ENCODE measurements at places on chromosomes 11 and 22. TPM values are rescaled to one million over a fixed set of nuclear protein-coding genes. Genes with fewer than 3 reads are reported as not detected.

FDXACB1 gene
- total RNA-seq = 2.9 TPM

SLC6A5 gene
- total RNA-seq = not detected

RIN1 gene
- 0.73 TPM for total RNA-seq

ACTN3 gene
- 0.35 TPM for total RNA-seq

TMEM86A gene
- 1.8 TPM for total RNA-seq

DNA sequence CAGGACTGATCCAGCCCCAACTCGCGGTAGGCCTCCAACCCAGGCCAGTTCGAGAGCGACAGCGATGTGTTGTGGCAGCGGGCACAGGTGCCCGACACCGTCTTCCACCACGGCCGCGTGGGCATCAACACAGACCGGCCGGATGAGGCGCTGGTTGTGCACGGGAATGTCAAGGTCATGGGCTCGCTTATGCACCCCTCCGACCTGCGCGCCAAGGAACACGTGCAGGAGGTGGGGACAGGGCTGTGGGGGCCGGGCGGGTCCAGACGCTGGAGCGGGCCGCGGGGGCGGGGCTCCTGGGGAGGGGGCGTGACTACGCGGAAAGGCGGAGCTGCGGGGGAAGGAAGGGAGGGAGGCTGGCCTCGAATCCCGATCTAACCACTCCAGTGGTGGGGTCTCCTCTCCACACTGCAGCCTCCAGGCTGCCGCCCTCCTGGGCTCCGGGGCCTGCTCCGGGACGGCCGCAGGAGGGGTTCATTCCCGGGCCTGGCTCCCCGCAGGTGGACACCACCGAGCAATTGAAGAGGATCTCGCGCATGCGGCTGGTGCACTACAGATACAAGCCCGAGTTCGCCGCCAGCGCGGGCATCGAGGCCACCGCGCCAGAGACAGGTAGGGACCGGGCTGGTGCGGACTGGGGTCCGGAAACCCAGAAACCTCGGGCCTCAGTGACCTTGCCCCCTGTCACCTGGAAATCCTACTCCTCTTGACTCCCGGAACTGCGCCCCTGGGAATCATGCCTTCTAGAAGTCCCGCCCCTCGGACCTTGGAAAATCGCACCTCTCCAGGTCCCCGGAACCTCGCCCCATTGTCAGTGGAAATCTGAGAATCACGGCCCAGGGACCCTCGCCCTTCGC lies 14.9 kb downstream of the TMEM258 start:
- no peak overlapping the region for H3K27ac ChIP-seq
- H3K27me3 ChIP-seq = peaks cover 4% of the 10 kb centered on the region
- no peaks in the 10 kb centered on the region for H3K36me3 ChIP-seq
- H3K4me1 ChIP-seq = peaks cover 28% of the 10 kb centered on the region
- no peak overlapping the region for H3K4me3 ChIP-seq
- peak; percentile 66 for DNase-seq

DNA sequence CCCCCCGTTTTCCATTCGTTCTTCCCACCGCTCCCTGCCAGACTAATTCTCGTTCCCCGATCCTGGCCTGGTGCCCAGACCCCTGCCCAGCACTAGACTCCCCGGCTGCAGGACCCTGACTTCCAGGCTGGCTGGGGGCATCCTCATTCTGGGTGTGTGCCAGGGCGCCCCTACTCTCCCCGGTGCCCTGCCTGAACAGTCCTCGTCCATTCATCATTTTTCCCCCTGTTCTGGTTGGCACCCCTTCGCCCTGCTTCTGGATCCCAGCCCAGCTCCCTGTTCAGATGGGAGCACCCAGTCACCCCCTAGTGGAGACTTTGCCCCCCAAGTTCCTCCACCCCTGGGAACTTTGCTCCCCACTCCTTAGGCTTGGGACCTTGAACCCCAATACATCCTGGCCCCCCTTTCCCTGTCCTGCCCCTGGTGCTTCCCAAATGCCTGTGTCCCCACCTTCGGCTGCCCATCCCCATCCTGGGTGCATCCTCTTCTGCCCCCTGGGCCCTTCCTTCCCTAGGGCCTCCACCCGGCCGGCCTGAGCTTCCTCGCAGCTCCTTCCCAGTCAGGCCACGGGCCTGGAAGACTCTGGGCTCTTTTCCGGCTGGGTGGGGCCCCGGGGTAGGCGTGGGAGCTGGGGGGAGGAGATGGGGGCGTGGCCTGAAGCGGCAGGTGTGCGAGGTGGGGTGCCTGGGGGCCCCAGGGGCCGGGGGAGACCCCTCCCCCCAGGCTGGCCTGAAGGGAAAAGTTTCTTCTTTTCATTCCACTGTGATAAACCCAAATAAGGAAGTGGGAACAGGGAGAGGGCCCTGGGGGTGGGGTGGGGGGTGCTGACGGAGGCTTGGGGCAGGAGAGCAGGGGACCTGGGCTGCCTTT lies 908 bp downstream of the PLCB3 start:
- peak overlapping the region; percentile 83 for H3K4me3 ChIP-seq
- peaks cover 3% of the 10 kb centered on the region for H3K27me3 ChIP-seq
- no peak for DNase-seq
- peaks cover 2% of the 10 kb centered on the region for H3K36me3 ChIP-seq
- H3K27ac ChIP-seq = peak overlapping the region; percentile 19
- H3K4me1 ChIP-seq = peaks cover 29% of the 10 kb centered on the region

DNA sequence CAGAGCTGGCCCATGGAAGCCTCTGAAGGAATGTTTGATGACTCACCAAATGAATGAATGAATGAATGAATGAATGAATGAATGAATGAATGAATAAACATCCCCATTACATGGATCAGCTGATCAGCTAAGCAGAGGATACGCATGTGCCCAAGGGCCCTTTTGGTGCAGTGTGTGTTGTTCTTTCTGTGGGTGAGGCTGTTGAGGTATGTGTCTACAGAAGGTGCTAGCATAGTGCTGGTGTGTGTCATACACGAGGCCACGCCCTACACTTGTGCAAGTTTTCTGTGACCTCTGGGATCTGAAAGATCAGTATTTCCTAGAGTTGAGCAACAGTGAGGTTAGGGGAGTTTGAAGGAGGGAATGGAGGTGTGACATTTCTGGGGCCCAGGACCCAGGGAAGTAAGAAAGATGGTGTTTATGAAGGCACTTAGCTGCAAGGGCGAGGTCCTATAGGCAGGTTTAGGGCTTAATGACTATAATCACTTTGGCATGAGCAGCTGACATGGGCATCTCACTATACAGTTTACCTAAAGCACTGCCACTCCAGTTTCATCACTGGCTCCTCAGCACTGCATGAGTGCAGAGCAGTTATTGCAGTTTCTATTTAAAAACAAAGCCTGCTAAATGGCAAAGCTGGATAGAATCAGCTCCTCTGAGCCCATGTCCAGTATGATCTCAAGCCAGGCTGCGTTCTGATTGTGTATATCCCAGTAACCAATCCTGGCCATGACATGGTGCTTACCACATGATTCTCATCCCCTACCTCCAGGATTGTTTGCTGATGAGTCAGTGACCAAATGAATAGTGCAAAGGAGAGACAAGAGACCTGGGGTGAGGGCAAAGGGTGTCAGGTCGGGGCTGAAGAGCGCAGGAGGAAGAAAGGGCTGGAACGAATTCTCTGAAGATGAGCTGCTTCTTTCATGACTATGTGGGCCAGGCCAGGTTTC lies 36.4 kb upstream of the E2F8 start:
- H3K4me3 ChIP-seq = no peak overlapping the region
- no peaks in the 10 kb centered on the region for H3K4me1 ChIP-seq
- no peak overlapping the region for H3K27ac ChIP-seq
- H3K36me3 ChIP-seq = no peaks in the 10 kb centered on the region

DNA sequence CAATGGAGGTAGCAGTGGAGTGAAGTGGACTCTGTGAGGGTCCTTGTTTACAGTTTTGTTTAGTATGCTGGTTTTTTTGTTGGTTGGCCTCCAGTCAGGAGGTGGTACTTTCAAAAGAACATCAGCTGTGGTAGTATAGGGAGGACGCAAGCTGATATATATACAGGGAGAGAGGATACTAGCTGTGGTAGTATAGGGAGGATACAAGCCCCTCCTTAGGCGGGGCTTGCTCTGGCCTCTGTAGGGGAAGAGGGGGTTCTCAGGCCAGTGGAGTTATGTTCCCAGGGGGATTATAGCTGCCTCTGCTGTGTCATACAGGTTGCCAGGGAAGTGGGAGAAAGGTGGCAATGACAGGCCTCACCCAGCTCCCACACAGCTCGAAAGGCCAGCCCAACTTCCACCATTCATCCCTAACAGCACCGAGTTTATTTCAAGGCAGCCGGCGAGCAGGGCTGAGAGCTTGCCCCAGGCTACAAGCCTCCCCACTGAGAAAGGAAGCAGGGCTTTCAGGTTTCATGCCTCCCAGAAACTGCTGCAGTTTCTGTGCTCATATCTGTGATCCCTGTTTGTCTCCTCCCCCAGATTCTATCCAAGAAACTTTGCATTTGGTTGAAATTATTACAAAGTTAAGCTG lies 10.4 kb downstream of the OR52E6 start:
- H3K36me3 ChIP-seq = no peaks in the 10 kb centered on the region
- no peak for DNase-seq
- H3K27ac ChIP-seq = no peak overlapping the region
- no peaks in the 10 kb centered on the region for H3K4me1 ChIP-seq
- H3K4me3 ChIP-seq = no peak overlapping the region

DNA sequence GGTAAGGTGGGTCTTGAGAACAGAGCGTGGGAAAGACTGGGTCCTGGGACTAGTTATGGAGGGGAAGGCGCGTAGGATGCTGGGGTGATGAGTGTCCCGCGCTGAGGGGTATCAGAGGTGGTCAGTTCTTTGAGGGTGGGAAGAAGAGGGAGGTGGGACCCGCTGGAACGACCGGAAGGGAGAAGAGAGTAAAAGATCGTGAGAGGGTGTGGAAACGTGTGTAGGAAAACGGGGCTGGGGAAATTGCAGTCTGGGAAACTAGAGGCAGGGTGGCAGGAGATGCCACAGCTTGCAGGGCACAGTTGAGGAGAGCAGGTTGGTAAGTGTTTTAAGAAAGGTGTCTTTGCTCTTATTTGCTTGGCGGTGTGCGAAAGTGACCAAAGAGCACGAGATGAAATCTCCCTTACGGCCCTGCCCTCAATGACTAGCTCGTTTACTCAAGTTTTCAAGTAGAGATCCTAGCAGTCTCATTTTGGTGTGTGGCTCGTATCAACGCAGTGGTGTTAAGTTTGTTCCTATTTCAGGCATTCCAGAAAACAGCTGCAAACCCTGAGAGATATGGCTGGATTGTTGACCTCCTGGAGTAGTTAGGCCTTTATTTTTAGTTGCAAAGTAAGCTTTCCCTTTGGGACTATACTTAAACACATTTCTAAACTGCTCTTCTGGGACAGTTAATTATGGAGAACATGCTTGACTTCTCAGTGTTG lies 615 bp downstream of the STT3A start:
- H3K27ac ChIP-seq = peak overlapping the region; percentile 91
- H3K36me3 ChIP-seq = peaks cover 36% of the 10 kb centered on the region
- DNase-seq = no peak
- H3K4me3 ChIP-seq = peak overlapping the region; percentile 96

DNA sequence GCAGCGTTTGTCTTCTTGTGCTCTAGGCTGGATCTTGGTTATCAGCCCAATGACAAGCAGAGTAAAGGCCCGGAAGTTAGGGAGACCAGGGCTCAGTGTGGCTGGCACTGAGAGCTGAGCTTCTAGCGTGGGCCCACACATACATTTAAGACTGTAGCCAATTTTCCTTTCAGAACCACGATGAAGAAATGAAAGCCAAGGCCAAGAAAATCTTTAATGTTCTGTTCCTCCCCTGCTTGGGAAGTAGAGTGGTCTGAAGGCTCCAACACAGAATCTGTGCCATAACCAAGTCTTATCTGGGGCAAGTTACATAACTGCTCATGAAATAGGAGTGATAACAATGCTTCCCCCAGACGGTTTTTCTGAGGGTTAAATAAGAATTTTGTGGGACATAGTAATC lies 4.7 kb upstream of the ST3GAL4 start:
- H3K27ac ChIP-seq = peak overlapping the region; percentile 36
- peaks cover 67% of the 10 kb centered on the region for H3K4me1 ChIP-seq
- no peak overlapping the region for H3K4me3 ChIP-seq
- H3K27me3 ChIP-seq = no peaks in the 10 kb centered on the region

DNA sequence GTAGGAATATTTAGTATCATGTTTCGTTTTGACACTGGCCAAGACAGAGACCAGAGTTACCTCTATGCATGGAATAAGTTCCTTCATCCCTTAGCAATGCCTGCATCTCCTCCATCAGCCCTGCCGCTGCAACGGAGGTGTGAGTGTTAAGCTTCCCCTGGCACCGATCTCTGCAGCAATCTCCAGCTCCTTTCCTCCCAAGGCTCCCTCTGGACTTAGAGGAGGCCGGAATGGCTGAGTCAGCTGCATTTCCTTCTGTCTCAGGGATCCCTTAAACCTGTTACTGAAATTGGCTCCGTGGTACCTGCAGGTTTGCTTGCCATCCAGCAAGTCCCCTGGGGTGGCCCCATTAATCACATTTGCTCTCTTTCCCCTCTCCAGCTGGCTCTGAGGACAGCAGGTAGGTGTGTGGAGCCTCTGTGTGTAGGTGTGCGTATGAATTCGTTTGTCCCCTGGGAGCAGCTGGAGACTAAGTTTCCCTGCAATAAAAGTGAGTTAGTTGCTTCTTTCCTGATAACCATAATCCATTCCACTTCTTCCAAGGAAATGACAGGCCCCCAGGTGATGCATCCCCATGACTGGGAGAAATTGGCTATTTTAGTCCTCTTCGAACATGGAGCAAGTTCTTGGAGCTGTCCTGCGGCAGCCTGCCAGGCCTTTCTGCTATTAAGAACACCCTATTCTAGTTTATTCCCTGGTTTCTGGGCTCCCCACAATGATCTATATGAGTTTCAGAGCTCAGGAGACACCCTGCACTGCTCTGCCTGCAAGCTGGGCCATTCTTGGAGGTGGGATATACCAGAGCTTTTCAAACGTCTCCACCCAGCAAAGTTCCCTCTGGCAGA lies 457.2 kb upstream of the CADM1 start:
- H3K27ac ChIP-seq = no peak overlapping the region
- H3K36me3 ChIP-seq = no peaks in the 10 kb centered on the region
- no peak for DNase-seq
- H3K4me3 ChIP-seq = no peak overlapping the region
- H3K27me3 ChIP-seq = no peaks in the 10 kb centered on the region

- H3K27me3 ChIP-seq = peaks cover 19% of the 10 kb centered on the region
- no peak overlapping the region for H3K4me3 ChIP-seq
- H3K27ac ChIP-seq = no peak overlapping the region
- peaks cover 7% of the 10 kb centered on the region for H3K36me3 ChIP-seq
Measured at GRCh38 chr22:32723643-32724042, 77.9 kb upstream of the TIMP3 start.

- DNase-seq = peak; percentile 30
- H3K27me3 ChIP-seq = peaks cover 32% of the 10 kb centered on the region
- peaks cover 16% of the 10 kb centered on the region for H3K4me1 ChIP-seq
- H3K4me3 ChIP-seq = peak overlapping the region; percentile 46
- H3K36me3 ChIP-seq = peaks cover 10% of the 10 kb centered on the region
Measured at GRCh38 chr22:19523240-19524169, 705 bp downstream of the CLDN5 start.

DNA sequence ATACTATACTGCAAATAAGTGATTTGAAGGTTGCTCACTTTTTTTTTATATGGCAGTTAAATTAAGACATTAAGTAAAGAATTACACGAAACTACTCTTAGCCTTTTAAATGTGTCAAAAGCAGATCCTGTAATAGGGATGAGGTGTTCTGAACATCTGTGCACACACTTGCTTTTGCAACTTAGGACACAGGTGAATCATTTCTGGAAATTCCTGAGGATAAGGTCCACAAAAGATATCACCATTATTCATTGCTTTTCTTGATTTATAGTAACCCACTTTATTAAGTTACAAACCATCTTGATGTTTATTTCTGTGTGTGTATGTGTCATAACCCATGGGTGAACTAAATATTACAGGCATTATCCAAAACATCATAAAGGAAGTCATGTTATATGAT lies 55.9 kb downstream of the SLC5A12 start:
- H3K4me3 ChIP-seq = no peak overlapping the region
- no peaks in the 10 kb centered on the region for H3K36me3 ChIP-seq
- DNase-seq = no peak
- no peaks in the 10 kb centered on the region for H3K4me1 ChIP-seq
- H3K27ac ChIP-seq = no peak overlapping the region

GRCh38 chr22:36741968-36742367 lies 34.0 kb downstream of the IFT27 start:
- no peak overlapping the region for H3K4me3 ChIP-seq
- H3K4me1 ChIP-seq = no peaks in the 10 kb centered on the region
- no peaks in the 10 kb centered on the region for H3K36me3 ChIP-seq
- no peak for DNase-seq
